Activated CD4-positive, alpha-beta T cell treated with anti-CD3 and anti-CD28 coated beads, Interleukin-2, amount 10 ng/mL, durations not matched to agents 7 days and 5 days (primary cell): ENCODE measurements at places on chromosomes 16 and 17. TPM values are rescaled to one million over a fixed set of nuclear protein-coding genes. Genes with fewer than 3 reads are reported as not detected.

DNA sequence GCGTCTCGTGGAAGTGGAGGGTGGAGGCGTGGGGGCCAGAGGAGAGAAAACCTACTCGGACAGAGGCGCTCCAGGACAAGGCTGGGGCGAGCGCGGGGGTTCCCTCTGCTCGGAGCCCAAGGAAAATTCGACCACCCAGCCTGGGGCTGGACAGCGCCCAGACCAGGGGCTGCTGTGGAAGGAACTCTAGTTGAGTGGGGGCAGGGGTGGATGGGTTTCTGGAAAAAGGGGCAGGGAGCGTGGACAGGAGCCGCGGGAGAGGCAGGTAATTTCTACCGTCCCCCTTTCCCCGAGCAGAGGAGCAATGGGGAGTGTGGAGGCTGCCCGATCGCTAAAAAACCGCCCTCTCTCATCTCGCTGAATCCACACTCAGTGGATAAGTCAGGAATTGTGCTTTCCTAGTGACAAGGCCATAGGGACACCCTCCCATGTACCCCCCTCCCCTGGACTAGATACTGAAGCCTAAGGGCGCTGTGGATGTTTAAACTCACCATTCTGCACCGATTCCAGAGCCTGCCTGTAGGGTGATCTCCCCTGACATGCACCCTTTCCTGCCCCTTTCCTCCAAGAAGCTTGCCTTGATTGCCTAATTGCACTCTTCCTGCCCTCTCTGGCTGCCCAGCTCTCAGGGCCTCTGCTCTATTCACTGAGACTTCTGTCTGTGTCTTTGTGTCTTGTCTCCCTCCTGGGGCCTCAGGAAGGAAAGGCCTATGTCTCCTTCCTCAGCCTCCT, 90.7 kb upstream of the TMEM97 start:
- DNase-seq, result no peak
- H3K36me3 ChIP-seq, result no peaks in the 10 kb centered on the region
- peaks cover 19% of the 10 kb centered on the region for H3K4me1 ChIP-seq
- H3K27ac ChIP-seq, result no peak overlapping the region
- peak overlapping the region; percentile 59 for H3K4me3 ChIP-seq

DNA sequence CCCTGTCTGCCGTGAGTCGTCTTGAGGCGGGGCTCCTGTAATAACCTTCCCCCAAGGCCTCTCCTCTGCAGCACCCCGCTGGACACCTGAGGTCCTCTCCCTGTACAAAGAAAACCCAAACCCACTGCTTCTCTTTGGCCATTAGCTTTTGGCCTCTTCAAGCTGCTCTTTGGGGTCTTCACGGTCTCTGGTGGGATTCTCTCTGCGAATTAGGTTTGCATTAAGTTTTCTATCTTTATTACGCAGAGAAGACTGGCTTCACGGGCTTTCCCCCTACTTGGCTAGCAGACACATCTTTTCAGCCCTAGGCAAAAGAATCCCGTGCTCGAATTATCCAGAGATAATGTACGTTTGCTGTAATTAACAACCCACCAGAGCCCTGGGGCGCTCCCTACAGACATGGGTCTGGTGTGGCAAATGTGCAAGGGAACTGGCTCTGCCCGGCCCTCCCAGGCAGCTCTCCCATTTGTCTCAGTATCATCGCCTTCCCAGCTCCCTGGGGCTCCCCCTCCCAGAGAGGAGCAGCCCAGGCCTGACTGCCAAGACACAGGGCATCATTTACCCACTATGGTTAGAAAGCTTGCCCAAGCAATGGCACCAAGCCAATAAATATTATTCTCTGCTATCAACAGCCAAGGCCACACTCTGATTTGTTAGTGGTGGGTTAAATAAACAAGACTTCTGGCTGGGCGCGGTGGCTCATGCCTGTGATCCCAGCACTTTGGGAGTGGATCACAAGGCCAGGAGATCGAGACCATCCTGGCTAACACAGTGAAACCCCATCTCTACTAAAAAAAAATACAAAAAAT, 24.7 kb upstream of the KLHDC4 start:
- no peaks in the 10 kb centered on the region for H3K4me1 ChIP-seq
- H3K27ac ChIP-seq, result no peak overlapping the region
- no peak overlapping the region for H3K4me3 ChIP-seq
- H3K36me3 ChIP-seq, result no peaks in the 10 kb centered on the region
- DNase-seq, result no peak

EXOC3L1 gene
- not detected for total RNA-seq

DLX4 gene
- total RNA-seq, result 0.35 TPM

- no peak overlapping the region for H3K27ac ChIP-seq
- H3K4me1 ChIP-seq, result peaks cover 14% of the 10 kb centered on the region
- H3K4me3 ChIP-seq, result peak overlapping the region; percentile 66
- DNase-seq, result no peak
- peaks cover 65% of the 10 kb centered on the region for H3K27me3 ChIP-seq
Observed at GRCh38 chr17:70169709-70170597, 621 bp downstream of the KCNJ2 start.

GRCh38 chr17:17890773-17891759, 54.3 kb upstream of the SREBF1 start:
- H3K4me3 ChIP-seq, result no peak overlapping the region
- no peaks in the 10 kb centered on the region for H3K27me3 ChIP-seq
- H3K4me1 ChIP-seq, result peaks cover 12% of the 10 kb centered on the region
- peaks cover 12% of the 10 kb centered on the region for H3K36me3 ChIP-seq
- DNase-seq, result peak; percentile 60
